ENCODE measurements at places on chromosomes 4 and X. TPM values are rescaled to one million over a fixed set of nuclear protein-coding genes. Genes with fewer than 3 reads are reported as not detected.

Gene DUSP9
- total RNA-seq, result not detected

Gene C4orf36
- 0.38 TPM for total RNA-seq

Gene CCDC110
- total RNA-seq, result 1.2 TPM

Gene PDLIM3
- total RNA-seq, result 1.5 TPM

Gene IQSEC2
- 1.3 TPM for total RNA-seq

Gene GPC4
- total RNA-seq, result not detected

Gene ABLIM2
- total RNA-seq, result 0.60 TPM

Gene SLC7A11
- total RNA-seq, result 13.8 TPM

Gene ZAR1
- not detected for total RNA-seq

Gene NCAPG
- 87.5 TPM for total RNA-seq

Gene CHRDL1
- total RNA-seq, result not detected

Gene SASH3
- total RNA-seq, result 166 TPM

Gene VCX3B
- total RNA-seq, result not detected

Gene KLB
- not detected for total RNA-seq

Measured in activated T-cell treated with anti-CD3 and anti-CD28 coated beads, Interleukin-2, amount 50 U/mL, for 72 hours (primary cell).